ENCODE measurements at places on chromosomes 16 and 17.
A peak's percentile ranks its signal among the peaks of the same experiment; 100 is the strongest.

GRCh38 chr17:35022536-35023063, 40.9 kb downstream of the RFFL start:
- peak; percentile 67 for DNase-seq
- peaks cover 70% of the 10 kb centered on the region for H3K4me1 ChIP-seq
- peak overlapping the region; percentile 79 for H3K4me3 ChIP-seq
- no peaks in the 10 kb centered on the region for H3K27me3 ChIP-seq
- peaks cover 45% of the 10 kb centered on the region for H3K36me3 ChIP-seq

DNA sequence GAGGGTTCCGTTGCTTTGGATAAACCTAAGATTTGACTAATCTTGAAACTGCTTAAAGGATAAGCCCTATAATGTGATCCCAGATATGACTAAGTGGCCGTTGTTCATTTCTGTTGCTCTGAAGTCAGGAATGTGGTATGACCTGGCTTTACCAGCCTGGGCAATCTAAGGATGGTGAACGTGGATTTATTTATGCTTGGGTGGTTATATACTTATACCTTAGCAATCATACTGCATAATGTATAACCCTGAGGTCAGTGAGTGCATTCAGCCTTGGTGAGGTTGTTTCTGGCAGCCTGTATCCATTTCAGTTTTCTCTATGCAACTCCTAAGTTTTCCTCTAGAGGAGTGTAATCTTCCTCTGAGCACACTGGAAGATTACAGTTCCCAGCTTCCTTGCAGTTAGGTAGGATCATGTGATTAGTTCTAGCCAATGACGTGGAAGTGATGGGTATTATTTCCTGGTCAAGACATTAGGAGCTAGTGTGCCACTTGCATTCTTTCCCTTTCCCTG, 41.9 kb downstream of the FTO start:
- no peak for DNase-seq
- H3K27me3 ChIP-seq, result no peaks in the 10 kb centered on the region
- H3K36me3 ChIP-seq, result no peaks in the 10 kb centered on the region
- H3K27ac ChIP-seq, result no peak overlapping the region
- no peak overlapping the region for H3K4me3 ChIP-seq

DNA sequence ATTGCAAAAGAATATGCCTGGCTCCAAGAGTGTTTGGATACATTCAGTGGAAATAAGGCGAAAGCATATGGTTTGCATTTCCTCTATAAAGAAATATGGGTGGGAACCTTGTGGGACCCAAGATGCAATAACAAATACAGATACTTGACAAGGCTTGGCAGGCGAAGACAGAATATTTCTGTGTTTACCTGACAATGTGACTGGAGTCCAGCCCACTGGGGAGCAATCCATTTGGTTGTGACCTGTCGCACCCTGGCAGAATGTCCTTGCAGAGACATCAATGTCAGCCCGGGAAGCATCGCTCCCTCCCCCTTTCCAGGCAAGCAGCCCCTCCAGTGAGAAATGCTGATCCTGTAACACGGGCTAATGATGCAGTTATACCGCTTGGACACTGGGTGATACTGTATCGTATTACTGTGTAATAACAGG, 296.6 kb downstream of the MAF start:
- peaks cover 11% of the 10 kb centered on the region for H3K27me3 ChIP-seq
- H3K4me3 ChIP-seq, result no peak overlapping the region
- H3K4me1 ChIP-seq, result no peaks in the 10 kb centered on the region
- H3K27ac ChIP-seq, result no peak overlapping the region
- no peaks in the 10 kb centered on the region for H3K36me3 ChIP-seq
- no peak for DNase-seq

DNA sequence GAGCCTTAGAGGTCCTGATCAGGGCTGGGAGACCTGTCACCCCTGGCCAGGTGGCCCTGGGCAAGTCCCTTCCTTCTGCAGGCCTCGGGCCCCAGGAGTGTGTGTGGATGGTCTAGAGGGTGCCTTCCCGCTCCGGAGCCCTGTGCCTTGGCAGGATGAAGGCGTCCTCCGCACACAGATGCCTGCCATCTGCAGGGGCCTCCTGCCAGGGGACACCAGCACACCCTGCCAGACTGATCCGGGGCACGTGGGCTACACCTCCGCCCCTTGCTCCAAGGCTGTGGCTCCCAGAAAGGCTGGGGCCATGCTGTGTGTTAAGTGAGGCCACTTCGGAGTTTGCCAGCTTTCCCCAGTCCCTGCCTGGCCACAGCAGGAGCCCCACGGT, 30.7 kb downstream of the NPTX1 start:
- H3K27me3 ChIP-seq, result peaks cover 4% of the 10 kb centered on the region
- no peaks in the 10 kb centered on the region for H3K36me3 ChIP-seq
- no peak overlapping the region for H3K4me3 ChIP-seq
- no peak for DNase-seq

DNA sequence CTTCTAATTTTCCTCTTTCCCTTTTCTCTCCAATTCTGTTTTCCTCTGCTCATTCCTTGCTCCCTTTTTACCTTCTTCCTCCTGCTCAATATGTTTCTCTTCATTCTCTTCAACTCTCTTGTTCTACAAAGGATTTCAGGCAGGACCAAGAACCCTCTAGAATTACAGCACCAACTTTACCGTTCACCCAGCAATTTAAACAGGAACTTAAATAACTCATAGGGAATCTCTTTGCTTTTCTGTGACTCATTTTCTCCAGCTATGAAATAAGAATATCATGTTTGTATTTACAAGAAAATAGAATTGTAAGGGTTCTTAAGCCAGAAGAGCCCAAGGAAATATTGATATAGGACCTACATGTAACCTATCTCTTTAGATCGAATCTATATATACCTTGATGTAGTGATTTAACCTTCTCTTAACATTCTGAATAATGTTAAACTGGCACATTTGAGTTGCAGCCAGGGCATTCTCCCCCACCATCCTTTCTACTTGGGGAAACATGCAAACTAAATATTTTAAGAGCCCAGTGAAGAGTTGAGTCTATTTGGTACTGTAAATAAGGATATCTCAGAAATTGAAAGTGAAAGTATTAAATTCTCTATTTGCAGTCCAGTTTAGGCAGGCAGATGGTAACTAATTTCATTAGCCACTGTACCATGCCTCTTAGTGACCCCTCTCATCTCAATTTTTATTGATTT, 137.0 kb downstream of the ANKFN1 start:
- H3K27ac ChIP-seq, result peak overlapping the region; percentile 10
- peaks cover 2% of the 10 kb centered on the region for H3K36me3 ChIP-seq
- peak overlapping the region; percentile 52 for H3K4me3 ChIP-seq

GRCh38 chr16:28106467-28107215, 43.1 kb upstream of the GSG1L start:
- DNase-seq, result no peak
- H3K27me3 ChIP-seq, result no peaks in the 10 kb centered on the region
- H3K4me1 ChIP-seq, result peaks cover 15% of the 10 kb centered on the region

DNA sequence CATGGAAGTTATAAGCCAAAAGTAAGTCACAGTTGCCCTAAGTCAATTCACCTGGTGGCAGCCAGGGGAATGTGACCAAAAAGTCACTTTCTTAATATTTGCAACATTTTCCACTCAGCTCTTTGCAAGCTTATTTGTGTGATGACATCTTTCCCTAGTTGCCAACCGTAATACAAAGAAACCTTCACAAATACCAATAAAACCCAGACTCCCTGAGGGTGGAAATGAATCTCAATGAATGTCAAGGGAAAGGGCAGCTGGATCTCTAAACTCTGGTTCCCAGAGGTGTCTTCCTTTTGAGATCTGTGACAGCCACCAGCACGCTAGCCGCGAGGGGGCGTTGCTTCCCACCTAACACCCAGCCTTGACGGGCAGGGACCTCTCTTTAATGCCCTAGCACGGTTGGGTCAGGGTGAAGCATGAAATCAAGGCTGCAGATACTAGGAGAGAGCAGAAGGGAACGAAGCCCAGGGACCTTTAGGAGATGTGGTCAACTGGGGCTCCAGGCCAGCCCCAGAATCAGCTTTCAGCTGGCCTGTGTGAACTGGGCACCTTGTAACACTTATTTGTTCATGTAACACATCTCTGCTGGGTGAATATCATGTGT, 82.2 kb downstream of the CMC2 start:
- H3K27me3 ChIP-seq, result peaks cover 5% of the 10 kb centered on the region
- H3K4me3 ChIP-seq, result no peak overlapping the region
- H3K4me1 ChIP-seq, result no peaks in the 10 kb centered on the region
- no peak for DNase-seq
- no peak overlapping the region for H3K27ac ChIP-seq

DNA sequence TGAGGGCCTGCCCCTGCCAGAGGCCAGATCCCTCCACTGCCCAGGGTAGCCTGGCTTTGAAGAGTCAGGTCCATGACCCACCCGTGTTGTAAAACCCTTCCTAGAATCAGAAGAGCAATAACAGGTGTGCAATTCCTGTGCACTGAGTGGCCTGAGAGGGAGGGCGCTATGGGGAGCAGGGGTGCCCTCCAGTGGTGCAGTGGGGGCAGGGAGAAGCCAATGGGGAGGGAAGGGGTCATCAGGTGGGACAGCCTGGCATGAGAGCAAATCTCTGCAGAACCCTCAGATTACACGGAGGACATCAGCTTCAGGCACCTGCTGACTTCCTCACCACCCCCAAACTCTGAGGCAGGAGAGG, 72.9 kb upstream of the ZNF469 start:
- H3K4me1 ChIP-seq, result no peaks in the 10 kb centered on the region
- H3K27me3 ChIP-seq, result peaks cover 5% of the 10 kb centered on the region
- no peak overlapping the region for H3K27ac ChIP-seq
- no peak overlapping the region for H3K4me3 ChIP-seq
- no peak for DNase-seq

DNA sequence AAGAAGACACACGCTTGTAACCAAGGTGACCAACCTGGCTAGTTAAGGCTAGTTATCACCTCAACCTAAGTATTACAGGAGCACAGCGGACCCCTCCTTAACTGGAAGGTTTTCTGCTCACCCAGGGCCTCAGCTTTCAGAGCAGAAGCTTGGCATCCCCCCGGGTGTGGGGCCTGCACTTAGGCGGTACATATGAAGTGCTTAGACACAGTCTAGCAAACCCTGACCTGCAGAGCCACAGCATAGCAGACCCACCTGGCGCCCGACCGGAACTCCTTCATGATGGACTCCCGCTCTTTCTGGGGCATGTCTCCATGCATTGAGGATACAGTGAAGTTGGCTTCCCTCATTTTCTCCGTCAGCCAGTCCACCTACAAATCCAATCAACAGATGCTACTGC, 9.8 kb downstream of the EIF4A3 start:
- H3K36me3 ChIP-seq, result peaks cover 69% of the 10 kb centered on the region
- peaks cover 5% of the 10 kb centered on the region for H3K4me1 ChIP-seq
- no peak overlapping the region for H3K27ac ChIP-seq
- no peak for DNase-seq
- H3K4me3 ChIP-seq, result no peak overlapping the region
- no peaks in the 10 kb centered on the region for H3K27me3 ChIP-seq

GRCh38 chr16:27235055-27235937, 32.0 kb downstream of the KDM8 start:
- H3K4me3 ChIP-seq, result peak overlapping the region; percentile 82
- H3K27ac ChIP-seq, result peak overlapping the region; percentile 99
- H3K36me3 ChIP-seq, result peaks cover 38% of the 10 kb centered on the region
- H3K4me1 ChIP-seq, result peaks cover 90% of the 10 kb centered on the region
- peak; percentile 88 for DNase-seq

DNA sequence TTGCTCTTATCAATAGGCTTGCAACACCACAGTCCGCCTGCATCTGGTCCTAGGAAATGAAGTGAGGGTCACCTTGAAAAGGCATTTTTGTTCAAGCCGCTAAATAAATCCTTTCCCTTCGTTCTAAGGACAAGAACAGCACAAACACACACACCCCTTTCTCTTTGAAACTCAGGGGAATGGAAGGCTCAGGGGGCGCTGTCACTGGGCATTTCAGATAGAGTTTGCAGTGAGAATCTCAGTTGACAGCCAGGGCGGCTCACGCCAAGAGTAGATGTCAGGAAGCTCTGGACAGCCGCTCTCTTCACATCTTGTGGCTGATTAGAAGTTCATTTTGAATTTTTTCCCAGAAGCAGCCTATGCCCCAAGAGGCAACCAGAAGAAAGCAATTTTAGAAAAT, 39.8 kb downstream of the ABAT start:
- H3K36me3 ChIP-seq, result no peaks in the 10 kb centered on the region
- H3K4me3 ChIP-seq, result no peak overlapping the region
- no peak overlapping the region for H3K27ac ChIP-seq
- no peak for DNase-seq
- H3K27me3 ChIP-seq, result peaks cover 3% of the 10 kb centered on the region

DNA sequence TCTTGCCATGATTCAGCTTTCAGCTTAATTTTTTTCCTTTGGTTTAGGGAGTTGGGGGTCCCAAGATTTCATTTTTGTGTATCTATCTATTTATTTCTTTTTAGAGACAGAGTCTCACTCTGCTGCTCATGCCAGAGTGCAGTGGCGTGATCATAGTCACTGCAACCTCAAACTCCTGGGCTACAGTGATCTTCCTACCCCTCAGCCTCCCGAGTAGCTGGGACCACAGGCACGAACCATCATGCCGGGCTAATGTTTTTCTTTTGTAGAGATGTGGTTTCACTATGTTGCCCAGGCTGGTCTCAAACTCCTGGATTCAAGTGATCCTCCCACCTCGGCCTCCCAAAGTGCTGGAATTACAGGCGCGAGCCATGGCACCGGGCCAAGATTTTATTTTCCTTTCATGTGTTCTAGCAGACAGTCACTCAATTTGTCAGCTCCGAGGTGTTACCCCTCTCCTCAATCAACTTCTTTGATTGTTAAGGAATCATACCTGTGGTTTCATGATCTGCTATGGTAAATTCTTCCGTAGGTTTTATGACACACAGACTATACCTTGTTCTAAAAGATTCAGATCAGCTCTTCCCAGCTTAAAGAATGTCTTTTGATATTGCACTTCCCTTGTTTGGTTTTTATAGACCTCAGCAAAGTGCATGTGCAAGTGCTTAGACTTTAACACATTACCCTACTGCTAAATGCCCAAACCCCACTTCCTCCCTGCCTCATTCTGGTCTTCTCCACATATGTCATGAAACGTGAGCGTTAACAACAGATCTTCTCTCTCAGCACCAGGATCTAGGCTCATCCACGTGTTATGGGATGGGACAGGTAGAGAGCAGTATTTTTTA, 13.0 kb downstream of the UNC45B start:
- H3K4me3 ChIP-seq, result peak overlapping the region; percentile 62
- H3K27ac ChIP-seq, result peak overlapping the region; percentile 32
- no peaks in the 10 kb centered on the region for H3K36me3 ChIP-seq
- peaks cover 39% of the 10 kb centered on the region for H3K4me1 ChIP-seq
- peaks cover 7% of the 10 kb centered on the region for H3K27me3 ChIP-seq

GRCh38 chr16:69779724-69780123, 17.6 kb downstream of the WWP2 start:
- H3K27me3 ChIP-seq, result no peaks in the 10 kb centered on the region
- no peak overlapping the region for H3K4me3 ChIP-seq
- no peak overlapping the region for H3K27ac ChIP-seq
- DNase-seq, result no peak
- H3K36me3 ChIP-seq, result peaks cover 20% of the 10 kb centered on the region

DNA sequence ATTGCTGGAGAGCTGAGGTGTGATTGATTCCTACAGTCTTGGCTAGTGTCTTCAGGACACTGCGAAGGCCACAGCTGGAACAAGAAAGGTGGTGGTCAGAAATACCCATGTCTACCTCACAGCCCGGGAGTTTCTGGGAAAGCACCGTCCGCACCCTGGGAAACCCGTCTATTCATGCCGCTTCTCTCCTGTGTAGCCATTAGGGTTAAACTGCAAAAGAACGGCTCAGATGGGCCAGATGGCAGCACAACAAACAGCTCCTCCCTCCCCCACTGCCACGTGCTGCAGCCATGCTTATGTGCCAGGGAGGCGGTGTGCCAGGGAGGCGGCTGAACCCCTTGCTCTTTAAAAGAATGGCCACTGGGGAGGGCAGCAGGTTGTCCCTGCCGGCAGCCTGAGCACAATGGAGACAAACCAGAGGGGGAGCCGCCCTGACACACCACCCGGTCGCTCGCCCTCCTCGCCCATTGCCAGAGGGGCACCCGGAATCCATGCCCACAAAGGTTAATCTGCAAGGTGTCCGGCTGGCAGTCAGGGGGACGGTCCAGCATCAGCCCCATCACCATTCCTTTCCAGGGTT, 65.2 kb downstream of the CYTH1 start:
- H3K27ac ChIP-seq, result peak overlapping the region; percentile 22
- peaks cover 14% of the 10 kb centered on the region for H3K36me3 ChIP-seq
- DNase-seq, result no peak
